ENCODE measurements at places on chromosomes 13 and 19.

DNA sequence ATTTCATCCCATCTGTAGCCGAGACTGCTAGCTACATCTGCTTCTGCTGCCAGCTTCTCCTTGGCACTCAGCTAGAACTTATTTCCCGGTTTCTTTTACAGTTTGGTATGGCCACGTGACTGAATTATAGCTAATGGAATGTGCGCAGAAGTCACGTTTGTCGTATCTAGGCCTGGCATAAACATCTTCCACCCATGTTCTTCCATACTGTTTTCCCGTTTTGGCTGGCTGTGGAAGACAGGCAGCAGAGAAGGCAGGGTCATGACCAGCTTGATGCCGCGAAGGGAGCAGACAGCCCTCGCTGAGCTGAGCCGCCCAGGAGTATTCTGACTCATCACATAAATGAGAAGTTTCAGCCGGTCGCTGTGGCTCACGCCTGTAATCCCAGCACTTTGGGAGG lies 186.7 kb downstream of the RFC3 start:
- no peaks in the 10 kb centered on the region for H3K36me3 ChIP-seq
- H3K27ac ChIP-seq: no peak overlapping the region
- DNase-seq: no peak
- H3K4me3 ChIP-seq: no peak overlapping the region
- H3K4me1 ChIP-seq: no peaks in the 10 kb centered on the region

DNA sequence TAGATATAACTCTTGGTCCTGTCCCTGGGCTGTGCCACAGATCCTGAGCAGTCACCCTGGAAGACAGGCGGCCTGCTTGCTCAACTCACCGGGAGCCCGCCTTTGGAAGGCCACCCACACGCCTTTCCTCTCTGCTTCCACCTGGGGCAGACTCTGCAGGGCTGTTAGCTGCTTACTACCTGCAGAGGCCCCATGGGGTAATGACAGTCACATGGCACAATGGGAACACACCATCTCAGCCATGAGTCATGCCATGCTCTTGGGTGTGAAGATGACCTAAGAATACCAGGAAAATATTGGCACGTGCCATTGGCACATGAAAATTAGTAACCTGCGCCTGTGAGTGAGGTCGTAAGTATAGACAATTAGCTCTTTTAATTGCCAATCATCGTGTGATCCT lies 108.6 kb downstream of the COL4A2 start:
- H3K36me3 ChIP-seq: no peaks in the 10 kb centered on the region
- H3K27me3 ChIP-seq: peaks cover 13% of the 10 kb centered on the region
- no peaks in the 10 kb centered on the region for H3K4me1 ChIP-seq
- DNase-seq: no peak

DNA sequence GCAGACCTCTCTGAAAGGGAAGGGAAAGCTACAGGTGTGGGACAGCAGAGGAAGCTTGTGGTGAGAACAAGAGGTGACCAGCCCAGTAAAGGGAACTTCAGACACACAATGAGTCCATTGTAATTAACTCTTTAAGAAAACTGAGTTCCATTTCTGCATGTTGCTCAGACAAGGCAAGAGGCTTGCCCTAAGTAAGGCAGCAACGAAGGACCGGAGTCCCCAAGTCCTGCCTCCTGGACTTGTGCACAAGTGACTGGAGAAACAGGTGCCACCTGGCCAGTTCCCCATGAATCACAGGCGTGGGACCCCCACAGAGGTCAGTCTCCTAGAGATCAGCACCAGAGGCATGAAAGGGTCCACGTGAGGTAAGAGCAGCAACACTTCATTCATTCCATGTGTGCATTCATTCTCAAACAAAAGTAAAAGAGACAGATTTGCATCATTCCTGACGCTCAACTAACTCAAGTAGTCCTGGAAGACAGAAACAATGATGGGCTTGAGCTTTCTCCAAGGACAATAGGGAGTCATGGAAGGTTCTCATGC lies 14.7 kb upstream of the SIGLEC6 start:
- H3K27me3 ChIP-seq: no peaks in the 10 kb centered on the region
- H3K4me3 ChIP-seq: no peak overlapping the region
- H3K4me1 ChIP-seq: no peaks in the 10 kb centered on the region
- DNase-seq: no peak
- no peaks in the 10 kb centered on the region for H3K36me3 ChIP-seq

GRCh38 chr19:42229855-42230351 lies 9.8 kb downstream of the ZNF526 start:
- H3K27ac ChIP-seq: no peak overlapping the region
- no peaks in the 10 kb centered on the region for H3K27me3 ChIP-seq
- no peak overlapping the region for H3K4me3 ChIP-seq
- H3K36me3 ChIP-seq: peaks cover 73% of the 10 kb centered on the region
- DNase-seq: no peak

- no peak overlapping the region for H3K27ac ChIP-seq
- no peaks in the 10 kb centered on the region for H3K4me1 ChIP-seq
- no peaks in the 10 kb centered on the region for H3K36me3 ChIP-seq
- DNase-seq: no peak
- no peaks in the 10 kb centered on the region for H3K27me3 ChIP-seq
- no peak overlapping the region for H3K4me3 ChIP-seq
Observed at GRCh38 chr19:41745756-41746155, 9.6 kb upstream of the CEACAM6 start.

Measured in effector memory CD4-positive, alpha-beta T cell (primary cell).